ENCODE measurements at places on chromosomes 5 and 9.

DNA sequence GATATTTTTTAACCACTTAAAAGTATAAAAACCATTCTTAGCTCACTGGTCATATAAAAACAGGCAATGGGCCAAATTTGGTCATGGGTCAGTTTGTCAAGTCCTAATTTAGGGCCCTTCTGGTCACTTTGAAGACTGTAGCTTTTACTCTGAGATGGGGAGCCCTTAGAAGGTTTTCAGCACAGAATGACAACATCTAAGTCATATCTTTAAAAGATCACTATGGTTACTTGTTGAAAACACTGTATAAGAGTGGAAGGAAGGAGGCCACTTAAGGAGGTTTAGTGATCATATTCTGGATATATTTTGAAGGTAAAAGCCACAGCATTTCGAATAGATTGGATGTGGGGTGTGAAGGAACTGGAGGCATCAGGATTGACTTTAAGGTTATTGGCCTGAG lies 76.7 kb downstream of the STRBP start:
- DNase-seq: no peak

DNA sequence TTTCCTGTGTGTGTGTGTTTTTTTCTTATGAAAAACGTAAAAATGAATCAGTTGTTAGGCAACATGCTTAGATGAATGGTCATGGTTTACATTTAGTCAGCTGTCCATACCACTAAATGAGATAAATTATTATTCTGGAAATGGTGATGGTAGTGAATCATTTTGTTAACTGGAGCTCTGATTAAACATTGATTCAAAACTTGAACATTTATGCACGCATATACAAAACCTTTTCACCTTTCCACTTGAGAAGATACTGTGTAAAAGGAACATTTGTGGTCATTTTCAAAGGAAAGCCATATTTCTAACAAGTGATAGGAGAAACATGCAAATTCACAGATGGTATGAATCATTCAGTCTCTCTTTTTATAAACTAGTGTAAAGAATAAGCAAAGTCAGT lies 162.0 kb downstream of the SLC25A46 start:
- no peak for DNase-seq

- no peak for DNase-seq
These were observed 234.5 kb downstream of the ADAMTSL1 start for GRCh38 chr9:18708429-18708828.

DNA sequence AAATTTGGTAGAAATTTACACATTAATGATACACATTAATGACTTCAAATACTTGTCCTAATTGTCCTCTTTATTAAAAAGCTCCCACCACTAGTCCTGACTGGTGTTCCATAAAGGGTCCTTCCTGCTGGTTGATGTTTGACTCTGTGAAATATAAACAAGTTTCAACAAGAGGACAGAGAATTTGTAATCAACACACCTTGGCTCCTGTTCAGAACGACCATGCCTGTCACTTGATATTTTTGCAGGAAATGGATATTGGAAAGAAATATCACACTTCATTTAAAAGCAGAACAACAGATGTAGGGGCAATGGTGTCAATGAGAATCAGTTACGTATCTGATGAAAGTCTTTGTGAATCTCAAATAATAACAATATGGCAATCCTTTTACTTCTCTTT lies 211.7 kb downstream of the ENC1 start:
- DNase-seq: no peak

- DNase-seq: no peak
These were observed 29.9 kb downstream of the LHX3 start for GRCh38 chr9:136174779-136175615.

- no peak for DNase-seq
These were observed 297.8 kb upstream of the ACTBL2 start for GRCh38 chr5:57780306-57780960.

GRCh38 chr9:110640736-110641135 lies 27.9 kb upstream of the MUSK start:
- no peak for DNase-seq

DNA sequence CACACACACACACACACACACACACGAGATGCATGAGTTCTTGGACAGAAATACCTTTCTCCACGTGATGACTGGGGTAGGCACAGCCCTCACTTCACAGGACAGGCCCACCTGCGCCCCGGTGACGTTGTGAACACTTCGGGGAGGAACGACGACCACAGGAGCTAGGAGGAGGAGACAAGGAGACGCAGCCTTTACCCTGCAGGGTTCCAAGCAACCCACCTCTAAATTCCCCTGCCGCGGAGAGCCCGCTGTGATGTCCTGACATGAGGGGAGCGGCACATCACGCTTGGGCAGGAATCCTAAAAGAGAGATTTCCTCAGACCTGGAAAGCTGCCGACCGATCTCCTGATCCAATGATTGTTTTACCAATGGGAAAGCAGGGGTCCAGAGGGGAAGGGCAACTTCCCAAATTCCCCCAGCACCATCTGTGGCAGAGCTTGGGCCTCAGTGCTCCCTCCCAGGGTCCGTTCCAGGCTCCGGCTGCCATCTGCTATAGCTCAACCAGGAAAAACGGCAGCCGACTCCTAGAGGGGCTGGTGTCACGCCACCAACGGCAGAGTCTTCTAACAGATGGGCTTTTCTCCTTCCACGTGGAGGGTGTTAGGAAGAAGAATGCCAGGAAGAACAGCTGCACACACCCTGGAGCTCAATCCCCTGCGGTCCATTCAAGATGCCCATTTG lies 10.1 kb downstream of the IGFBPL1 start:
- peak; percentile 97 for DNase-seq

GRCh38 chr5:161641444-161641843 lies 44.1 kb upstream of the GABRA6 start:
- DNase-seq: no peak

- DNase-seq: no peak
These were observed 59.0 kb upstream of the DPYSL3 start for GRCh38 chr5:147568710-147569406.

- no peak for DNase-seq
These were observed 29.9 kb downstream of the CSF2 start for GRCh38 chr5:132103332-132103951.

- DNase-seq: no peak
These were observed 35.9 kb upstream of the SARDH start for GRCh38 chr9:133773889-133774655.

GRCh38 chr5:67221487-67222242 lies 25.1 kb upstream of the CD180 start:
- no peak for DNase-seq

GRCh38 chr9:110284211-110284844 lies 28.0 kb upstream of the TXN start:
- no peak for DNase-seq

GRCh38 chr5:143582176-143582575 lies 178.7 kb upstream of the NR3C1 start:
- DNase-seq: no peak

- DNase-seq: no peak
These were observed 576 bp downstream of the MAP1B start for GRCh38 chr5:72107901-72108201.

DNA sequence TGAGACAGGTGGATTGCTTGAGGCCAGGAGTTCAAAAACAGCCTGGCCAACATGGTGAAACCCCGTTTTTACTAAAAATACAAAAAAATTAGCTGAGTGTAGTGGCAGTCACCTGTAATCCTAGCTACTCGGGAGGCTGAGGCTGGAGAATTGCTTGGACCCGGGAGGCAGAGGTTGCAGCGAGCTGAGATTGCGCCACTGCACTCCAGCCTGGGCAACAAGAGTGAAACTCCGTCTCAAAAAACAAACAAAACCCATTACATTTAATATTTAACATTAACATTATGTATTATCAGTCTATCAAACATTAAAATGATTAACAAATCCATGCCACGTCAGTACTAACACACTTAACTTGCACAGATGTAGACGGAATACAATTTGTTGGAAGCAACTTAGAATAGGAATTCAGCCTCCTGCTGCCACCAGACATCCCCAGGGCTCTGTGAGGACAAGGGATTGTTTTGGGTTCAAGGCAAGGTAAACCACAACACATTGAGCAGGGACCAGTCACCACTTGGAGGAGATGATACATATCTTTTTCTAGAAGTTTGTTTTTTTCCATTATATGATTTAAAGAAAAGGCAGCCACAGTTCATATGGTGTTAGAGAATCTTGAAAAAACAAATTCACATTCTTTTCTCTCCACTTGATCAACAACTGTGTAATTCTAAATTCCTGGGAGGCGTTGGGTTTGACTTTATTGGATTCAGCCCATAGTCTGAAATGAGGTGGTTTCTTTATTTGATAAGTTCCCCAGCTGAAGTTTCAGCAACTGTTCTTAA lies 104.1 kb upstream of the BASP1 start:
- DNase-seq: no peak

DNA sequence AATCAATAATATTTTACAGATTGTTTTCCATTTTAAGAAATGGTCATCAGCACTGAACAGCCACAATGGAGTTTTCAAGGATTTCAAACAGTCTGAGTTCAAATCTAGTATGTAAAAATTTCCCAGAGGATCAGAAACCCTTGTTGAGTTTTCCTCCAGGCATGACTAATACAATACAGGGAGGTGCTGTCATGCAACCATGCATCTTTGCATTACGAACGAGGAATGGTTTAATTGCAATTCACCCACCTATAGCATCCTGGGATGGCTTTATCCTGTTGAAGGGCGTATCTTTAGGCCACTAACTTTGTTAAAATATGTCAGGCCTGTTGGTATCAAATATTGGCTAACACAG lies 196.4 kb downstream of the EFNA5 start:
- DNase-seq: no peak

DNA sequence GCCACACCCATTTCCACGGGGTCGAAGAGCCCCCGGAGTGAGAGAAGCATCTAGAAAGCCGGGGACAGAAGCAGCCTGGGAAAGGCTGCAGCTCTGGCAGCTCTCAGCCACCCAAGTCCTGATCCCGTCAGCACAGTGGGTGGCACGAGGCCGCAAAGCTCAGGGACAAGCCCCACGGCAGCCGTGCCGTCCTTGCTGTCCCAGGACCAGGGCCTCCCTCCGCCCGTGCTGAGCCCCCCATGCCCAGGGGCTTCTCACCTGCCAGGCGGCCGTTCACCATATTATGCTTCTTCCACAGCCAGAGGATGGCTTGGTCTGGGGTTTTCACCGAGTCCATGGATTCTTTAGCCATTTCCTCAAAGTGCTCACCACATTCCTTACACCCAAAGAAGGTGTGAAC lies 6.1 kb upstream of the LHX3 start:
- DNase-seq: no peak

DNA sequence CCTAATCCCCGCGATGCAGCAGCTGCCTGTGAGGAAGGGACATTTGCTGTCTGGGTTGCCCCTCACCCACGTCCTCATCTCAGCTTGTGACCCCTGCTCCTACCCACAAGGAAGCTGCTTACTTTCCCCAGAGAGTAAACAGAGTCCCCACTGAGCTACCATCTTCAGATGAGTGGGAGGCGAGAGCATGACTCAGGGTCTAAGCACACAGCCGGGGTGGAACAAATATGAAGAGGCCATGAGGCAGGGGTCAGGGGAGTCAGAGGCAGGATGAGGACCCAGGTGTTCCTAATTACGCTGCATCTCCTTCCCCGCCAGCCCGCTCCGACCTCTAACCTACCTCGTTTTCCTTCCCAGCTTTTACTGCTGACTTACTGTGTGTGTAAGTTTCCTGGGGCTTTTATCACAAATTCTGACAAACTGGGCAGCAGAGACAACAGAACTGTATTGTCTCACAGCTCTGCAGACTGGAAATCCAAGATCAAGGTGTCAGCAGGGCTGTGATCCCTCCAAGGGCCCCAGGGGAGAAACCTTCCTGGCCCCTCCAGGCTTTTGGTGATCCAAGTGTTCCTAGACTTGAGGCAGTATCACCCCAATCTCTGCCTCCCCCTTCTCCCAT lies 94.0 kb upstream of the DNAH5 start:
- no peak for DNase-seq

DNA sequence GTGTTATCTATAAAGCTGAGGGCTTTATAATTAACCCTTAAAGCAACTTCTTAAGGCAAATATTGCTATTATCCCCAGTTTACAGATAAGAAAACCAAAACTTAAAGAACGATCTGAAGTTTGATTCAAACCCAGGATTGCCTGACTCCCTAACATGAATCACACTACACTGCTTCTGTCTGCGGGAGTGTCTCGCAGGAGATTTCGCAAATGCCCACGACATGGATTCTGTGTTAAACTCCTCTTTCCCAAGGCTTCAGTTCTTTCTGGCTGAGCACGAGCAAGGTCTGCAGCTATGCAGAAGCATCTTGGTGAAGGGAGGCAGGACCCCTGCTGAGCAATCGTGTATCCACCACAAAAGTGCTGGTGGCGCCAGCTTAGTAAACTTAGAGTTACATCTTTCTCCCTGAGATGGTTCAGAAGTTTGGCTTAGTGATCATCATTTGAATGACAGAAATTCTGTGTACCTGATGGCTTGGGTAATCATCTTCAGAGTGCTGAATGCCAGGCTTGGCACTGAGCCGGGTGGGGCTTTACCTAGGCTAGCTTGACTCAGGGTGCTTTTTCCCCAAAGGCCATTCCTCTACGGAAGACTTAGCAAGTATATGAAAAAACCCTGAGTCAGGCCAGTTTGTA lies 81.4 kb upstream of the PIK3R1 start:
- DNase-seq: no peak

DNA sequence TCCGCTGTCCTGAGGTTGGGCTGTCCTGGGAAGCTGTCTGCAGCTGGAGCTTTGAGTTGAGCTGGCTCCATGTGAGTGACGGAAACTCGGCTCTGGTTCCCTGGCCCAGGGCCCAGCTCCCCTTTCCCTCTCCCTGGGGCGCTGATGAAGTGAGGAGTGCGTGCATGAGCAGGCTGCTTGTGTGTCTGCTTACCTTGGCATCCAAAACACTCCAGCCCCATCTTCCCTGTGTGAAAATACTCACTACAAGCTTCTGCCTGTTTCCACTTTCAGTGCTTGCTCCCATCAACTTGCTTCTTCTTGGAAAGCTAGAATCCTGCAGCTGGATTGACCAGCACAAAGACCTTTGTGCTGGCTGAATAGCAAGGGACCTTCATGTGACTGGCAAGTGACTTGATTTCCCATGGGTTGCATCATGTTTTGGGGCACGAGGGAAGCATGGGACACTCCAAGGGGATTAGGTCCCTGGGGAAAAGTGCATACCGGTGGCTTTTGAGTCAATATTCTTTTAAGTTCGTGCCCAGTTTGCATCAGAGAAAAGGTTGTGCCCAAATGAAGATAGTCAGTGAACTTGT lies 198.1 kb downstream of the GADD45G start:
- no peak for DNase-seq

DNA sequence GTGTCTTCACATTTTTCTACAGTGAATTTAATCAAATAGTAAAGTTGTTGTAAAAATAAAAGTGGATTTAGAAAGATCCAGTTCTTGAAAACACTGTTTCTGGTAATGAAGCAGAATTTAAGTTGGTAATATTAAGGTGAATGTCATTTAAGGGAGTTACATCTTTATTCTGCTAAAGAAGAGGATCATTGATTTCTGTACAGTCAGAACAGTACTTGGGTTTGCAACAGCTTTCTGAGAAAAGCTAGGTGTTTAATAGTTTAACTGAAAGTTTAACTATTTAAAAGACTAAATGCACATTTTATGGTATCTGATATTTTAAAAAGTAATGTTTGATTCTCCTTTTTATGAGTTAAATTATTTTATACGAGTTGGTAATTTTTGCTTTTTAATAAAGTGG lies 60.4 kb downstream of the MTAP start:
- no peak for DNase-seq
